Activated T-cell treated with anti-CD3 and anti-CD28 coated beads for 48 hours (primary cell): ENCODE measurements at places on chromosomes 3 and 15.
A peak's percentile ranks its signal among the peaks of the same experiment; 100 is the strongest.

- no peak for DNase-seq
Observed at GRCh38 chr3:11509173-11510000, 134.3 kb downstream of the VGLL4 start.

DNA sequence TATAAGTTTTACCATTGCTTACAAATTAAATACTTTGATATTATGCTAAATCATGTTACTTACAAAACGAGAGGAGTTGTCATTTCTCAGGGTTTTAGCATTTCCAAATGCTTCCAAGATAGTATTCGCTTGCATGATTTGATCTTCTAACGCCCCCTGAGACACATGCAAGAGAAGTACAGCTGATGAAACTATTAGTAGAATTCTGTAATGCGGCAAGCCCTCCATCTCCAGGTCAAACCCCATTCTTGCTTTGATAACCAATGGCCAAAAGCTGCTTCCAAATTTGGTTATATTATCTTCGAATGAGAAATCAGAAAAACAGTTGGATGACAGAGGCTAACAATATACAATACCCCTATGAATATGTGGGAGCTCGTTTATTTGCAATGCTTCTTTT, 14.7 kb downstream of the MYH15 start:
- DNase-seq, result no peak

DNA sequence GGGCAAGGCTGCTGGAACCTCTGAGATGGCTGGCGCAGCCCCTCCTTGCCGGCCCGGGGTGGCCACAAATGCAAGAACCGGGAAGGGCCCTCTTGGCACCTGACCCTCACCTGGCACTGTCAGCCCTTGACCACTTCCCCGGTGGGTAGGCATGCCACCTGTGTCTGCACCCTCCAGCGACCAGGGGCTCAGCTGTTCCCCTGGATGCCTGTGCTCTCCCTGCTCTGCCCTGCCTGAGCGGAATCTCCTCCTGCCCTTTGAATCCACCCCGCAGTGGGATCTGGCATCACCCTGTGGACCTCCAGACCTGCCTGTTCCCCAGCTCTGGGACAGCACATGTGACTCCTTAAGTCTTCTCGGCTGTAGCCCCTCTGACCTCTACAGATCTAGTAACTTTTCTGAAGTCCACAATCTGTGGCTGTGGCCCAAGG, 26.1 kb upstream of the FGD5 start:
- DNase-seq, result no peak

- DNase-seq, result no peak
Observed at GRCh38 chr3:142647856-142648255, 51.7 kb downstream of the PLS1 start.

DNA sequence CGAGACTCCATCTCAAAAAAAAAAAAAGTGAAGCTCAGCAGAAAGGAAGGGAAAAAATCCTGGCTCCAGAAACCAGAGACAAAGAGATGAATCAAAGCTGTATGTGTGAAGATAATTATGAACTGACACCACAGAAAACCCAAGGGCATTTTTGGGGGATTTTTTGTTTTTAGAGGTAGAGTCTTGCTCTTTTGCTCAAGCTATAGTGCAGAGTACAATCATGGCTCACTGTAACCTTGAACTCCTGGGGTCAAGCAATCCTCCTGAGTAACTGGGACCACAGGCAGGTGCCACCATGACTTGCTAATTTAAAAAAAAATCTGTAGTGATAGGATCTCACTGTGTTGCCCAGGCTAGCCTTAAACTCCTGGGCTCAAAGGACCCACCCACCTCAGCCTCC, 22.8 kb downstream of the HCLS1 start:
- no peak for DNase-seq

DNA sequence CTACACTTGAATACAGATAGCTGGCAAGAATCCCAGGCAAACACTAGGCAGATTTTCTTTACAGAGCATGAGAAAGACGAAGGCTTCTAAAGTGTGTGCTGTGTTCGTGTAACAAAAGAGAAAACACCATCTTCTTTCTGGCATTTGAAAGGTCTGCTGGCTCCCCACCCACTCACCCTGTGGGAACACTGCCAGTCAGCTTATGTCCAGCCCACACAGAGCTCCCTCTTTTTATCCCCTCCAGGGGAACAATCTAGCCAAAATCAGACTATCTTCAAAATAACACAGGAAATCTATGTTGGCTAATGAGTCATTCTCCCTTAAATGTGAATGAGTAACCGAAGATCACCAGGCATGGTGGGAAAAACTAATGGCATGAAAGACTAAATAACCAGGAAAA, 45.6 kb upstream of the PAQR5 start:
- DNase-seq, result no peak

DNA sequence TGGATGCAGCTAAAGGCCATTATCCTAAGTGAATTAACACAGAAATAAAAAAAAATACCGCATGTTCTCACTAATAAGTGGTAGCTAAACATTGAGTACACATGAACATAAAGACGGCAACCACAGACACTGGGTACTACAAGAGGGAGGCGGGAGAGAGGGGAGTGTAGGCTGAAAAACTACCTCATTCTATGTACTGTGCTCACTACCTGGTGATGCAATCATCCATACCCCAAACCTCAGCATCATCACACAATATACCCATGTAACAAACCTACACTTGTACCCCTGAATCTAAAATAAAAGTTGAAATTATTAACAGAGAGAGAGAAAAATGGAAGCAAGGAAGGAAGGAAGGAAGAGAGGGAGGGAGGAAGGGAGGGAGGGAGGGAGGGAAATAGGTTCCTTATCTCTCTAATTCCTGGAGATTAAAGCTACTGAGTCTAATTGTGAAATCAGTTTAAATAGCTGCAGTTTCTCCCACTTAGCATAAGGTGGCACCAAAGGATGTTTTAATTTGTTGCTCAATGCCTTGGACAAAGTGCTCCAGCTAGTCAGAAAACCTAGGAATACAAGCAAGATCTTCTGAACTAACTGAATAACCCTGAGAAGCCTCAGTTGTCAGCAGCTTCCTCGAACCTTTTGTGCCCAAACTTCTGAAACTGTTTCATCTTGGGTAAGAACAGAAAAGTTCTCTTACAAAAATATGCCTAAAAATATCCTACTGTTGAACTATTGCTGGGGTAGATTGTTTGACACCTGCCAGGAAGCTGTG, 79.4 kb upstream of the ATP11B start:
- no peak for DNase-seq

GRCh38 chr3:13654330-13655060, 105.6 kb downstream of the FBLN2 start:
- DNase-seq, result no peak

- DNase-seq, result no peak
Observed at GRCh38 chr3:153171256-153171655, 9.2 kb downstream of the RAP2B start.

DNA sequence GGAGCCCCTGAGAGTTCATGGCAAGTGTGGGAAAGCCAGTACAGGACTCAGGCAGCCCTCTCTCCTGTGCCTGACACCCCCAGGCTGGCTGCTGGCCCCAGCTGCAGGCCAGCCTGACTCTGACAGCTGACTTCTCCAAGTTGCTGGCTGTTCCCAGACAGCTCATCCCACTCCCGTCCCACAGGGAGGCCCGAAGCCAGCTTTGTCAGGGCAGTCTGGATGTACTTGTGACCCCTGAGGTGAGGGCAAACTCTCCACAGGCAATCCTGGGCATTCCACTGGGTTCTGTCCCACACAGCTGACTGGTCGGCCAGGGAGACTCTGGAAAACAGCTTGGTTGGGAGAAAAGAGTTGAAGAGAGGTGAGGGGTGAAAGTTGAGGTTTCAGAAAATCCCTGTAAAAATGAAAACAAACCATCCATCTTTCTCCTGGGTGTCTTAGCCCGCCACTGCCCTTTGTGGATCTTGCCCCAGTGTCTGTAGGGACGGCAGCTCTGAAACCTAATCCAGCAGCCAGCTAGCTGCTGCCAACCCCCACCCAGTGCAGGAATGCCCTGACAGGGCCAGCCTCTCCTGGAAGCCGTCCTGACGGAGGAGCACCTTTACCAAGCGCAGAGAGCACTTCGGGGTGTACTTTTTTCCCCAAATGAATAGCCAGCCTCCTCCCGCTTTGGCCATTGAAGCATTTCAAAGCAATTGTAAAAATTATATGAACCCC, 87.9 kb downstream of the DNAJB8 start:
- DNase-seq, result no peak

GRCh38 chr3:113242096-113242581, 30.8 kb downstream of the BOC start:
- no peak for DNase-seq

- DNase-seq, result peak; percentile 25
Observed at GRCh38 chr3:149657926-149658743, at the start of gene WWTR1. TSS of gene WWTR1 (minus strand) at chr3:149658025. CDS start at chr3:149657306, 719 bp downstream.

- DNase-seq, result no peak
Observed at GRCh38 chr15:79381593-79381992, 50.5 kb upstream of the MINAR1 start.

DNA sequence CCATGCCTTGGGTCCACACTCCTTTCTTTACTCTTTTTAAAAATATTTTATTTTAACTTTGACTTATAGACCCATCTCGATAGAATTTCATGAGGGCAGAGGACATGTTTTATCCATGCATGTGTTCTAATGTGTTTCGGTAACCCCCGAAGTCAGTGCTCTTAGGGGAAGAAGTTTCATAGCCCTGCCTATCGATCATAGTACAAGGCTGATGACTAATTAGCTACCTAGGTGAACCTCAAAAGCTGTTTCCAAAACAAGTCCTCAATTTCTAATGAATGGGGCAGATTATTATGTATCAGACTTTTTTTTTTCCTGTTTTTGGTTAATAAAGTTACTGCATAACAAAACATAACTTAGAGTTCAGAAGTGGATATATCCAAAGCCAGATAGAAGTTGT, 82.0 kb downstream of the MBNL1 start:
- no peak for DNase-seq

DNA sequence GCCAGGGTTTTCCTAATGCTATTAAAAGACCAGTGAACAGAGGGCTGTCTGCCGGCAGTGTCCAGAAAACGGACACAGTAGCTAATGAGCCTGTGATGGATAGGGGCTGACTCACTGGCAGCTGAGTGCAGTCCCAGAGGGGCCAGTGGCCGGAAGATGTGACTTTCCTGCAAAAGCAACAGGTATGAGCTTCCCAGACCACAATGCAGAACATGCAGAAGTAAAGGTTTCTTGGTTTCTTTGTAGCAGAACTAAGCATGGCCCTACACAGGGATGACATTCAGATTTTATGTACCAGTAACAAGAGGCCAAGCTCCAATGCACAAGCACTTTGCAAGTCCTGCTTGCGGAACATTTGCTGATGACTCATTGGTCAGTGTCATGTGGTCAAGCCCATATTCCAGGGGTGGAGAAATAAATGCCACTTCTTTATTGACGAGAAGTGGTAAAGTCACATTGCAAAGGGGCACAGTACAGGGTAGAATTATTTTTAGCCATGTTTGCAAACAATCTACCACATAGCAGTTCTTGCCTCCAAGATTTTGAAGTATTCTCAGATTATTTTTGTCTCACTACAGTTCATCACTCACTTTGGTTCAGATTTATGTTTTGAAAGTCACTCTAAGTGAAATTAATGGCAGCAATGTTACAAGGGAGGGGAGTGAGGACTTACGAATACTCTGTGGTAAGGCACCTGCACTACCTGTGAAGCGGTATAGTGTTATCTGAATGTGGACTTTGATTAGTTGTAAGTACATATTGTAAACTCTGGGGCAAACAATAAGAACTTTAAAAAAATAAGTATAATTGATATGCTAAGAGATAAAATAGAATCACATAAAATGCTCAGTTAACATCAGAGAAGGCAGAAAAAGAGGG, 263.3 kb downstream of the ABHD5 start:
- DNase-seq, result no peak

GRCh38 chr15:70281811-70282307, 184.1 kb upstream of the TLE3 start:
- DNase-seq, result no peak

- no peak for DNase-seq
Observed at GRCh38 chr15:38818157-38818790, 253.7 kb upstream of the RASGRP1 start.

DNA sequence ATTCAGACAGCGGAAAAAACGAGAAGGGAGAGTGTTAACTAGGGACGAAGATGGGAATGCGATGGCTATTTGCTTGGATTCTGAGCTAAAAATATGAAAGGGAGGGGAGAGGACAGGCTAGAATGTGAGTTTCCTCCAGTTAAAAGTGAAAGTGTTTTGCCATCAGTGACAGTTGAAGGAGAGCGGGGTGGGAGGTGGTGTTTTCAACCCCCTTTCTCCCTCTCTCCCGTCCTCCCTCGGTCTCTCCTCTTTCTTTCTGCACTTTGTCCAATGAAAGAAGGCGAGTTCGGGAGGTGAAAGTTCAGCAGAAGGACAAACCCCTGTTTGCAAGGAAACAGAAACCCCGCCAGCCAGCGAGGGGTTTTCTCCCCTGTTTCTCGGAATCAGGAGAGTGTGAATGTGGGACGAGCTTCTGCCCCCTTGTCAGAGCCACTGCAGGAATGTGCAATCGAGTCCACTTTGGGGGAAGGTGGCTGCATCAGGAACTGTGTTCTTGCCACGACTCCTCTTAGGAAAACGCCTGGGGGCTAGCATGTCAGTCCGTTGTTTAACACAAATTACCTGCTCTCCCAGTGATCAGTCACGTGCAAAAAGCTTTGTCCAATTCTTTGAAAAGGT, 975 bp upstream of the FOXP1 start:
- DNase-seq, result peak; percentile 58

DNA sequence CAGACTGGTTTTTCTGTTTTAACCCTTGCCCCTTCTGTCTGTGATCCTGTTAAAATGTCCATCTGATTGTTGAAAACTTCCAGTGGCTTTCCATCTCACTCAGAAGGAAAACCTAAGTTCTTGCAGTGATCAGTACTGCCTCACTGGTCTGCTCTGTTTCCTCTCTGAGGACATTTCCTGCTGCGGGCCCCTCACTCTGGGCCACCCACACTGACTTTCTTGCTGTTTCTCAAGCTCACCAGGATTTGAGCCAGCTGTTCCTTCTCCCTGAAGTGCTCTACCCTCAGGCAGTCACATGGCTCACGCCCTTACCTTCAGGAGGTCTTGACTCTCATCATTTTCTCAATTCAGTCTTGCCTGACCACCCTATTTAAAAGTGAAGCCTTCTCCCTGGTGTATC, 1.8 kb downstream of the GRK7 start:
- DNase-seq, result no peak

GRCh38 chr3:100419406-100419805, 18.1 kb downstream of the LNP1 start:
- no peak for DNase-seq

DNA sequence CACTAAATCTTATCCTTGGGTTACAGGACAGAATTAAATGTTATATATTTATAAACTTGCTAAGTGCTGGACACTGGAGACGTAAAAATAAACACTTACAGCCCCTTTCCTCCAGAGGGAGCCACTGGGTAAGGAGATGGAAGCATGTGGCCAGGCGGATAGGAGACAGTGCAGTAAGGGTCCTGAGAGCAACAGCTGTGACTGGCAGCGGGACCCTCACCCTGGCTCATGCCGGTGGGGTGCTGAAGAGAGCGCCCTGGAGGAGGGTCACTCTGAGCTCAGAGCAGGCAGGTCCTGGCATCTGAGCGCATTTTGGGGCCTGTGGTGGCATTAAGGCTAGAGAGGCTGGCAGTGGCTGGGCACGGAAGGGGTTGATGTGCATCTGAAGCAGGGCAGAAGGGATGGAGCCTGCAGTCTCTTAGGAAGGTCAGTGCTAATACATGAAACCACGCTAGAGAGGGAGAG, 16.0 kb downstream of the SEC61A1 start:
- DNase-seq, result no peak

GRCh38 chr3:143170074-143170473, 50.5 kb downstream of the CHST2 start:
- no peak for DNase-seq
